ENCODE measurements at places on chromosomes 6 and 20.

GRCh38 chr6:69974193-69974592, 107.8 kb downstream of the COL19A1 start:
- no peak for DNase-seq

DNA sequence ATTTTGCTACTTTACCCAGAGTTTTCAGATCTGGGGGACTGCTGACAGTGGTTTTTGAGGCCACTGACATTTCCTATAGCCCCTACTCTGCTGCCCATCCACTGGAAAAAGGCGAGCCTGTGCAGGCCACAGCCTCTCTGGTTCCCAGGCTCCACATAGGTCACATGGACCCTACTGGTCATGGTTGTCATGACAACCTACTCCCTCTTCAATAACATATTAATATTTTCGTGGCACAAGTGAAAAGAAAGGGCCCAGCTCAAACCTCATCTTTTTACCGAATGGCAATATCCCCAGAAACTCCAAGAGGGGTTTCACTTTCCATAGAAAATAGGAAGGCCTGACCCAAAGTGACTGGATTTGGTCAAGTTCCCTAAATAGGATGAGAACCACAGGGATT, 11.0 kb upstream of the FOXO3 start:
- DNase-seq: no peak

DNA sequence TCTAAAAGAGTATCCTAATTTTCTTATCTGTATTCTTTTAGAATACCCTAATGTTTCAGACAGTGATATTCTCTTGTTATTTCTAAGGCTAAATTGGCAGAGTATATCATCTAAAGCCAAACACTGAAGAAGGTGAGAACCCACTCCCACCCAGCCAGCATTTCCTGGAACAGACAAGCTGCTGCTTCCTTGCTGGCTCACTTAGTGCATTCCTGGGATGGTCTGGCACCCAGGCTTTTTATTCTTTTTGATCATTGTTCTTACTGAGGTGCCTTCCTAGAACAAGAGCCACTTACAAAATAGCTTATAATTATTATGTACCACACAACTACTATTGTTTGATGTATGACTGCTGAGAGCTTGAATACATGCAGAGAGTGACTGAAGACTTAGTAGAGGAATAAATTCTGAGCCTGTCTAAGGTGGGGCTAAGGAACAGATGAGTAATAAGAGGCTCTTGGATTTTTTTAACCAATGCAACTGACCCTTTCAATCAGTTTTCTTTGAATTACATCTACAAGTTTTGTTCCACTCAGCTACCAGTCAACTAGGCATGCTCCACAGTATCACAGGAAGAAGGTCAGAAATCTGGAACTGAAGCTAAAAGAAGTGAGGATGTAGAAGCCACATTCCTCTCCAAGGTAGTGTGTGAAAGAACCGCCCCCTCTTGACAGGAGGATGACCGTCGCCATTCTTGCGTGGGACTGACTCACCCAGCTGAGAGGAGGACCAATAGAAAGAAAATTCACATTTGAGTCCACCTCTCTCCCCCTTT, 30.1 kb downstream of the PRPH2 start:
- no peak for DNase-seq

- no peak for DNase-seq
Measured at GRCh38 chr6:113317891-113318574, 539.1 kb upstream of the MARCKS start.

DNA sequence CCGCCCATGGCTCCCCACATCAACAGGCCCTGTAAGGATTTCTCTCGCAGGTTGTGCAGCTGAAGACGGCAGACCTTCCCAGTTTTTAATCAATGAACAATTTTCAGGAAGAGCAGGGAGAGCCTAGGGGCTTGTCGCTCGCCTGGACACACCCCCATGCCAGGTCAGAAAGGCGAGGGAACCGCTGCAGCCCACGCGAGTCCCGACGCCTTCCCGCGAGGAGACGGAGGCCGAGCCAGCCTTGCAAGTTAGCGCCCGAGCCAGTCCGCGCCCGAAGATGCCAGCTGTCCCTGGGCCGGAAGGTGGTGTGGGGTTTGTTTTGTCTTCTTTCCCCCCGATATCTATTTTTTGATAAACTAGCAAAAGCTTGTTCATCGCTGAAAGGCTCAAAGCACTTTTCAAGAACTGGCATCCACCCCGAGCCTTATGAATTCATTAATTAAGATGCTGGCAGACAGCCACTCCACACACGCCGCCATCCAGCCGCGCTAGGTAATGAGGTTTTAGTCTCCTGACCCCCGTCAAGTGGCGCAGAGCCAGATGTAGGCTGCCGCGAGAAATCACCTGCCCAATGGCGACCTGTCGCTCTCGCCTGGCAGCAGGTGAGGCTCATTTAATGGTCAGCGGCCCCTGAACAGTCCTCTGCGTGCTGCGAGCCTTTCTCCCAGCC, 6.6 kb downstream of the CCDC167 start:
- no peak for DNase-seq

- DNase-seq: no peak
Measured at GRCh38 chr6:19450651-19451050, 386.5 kb upstream of the ID4 start.
